GM23248 (cell line): ENCODE measurements at places on chromosomes 3 and 15.

DNA sequence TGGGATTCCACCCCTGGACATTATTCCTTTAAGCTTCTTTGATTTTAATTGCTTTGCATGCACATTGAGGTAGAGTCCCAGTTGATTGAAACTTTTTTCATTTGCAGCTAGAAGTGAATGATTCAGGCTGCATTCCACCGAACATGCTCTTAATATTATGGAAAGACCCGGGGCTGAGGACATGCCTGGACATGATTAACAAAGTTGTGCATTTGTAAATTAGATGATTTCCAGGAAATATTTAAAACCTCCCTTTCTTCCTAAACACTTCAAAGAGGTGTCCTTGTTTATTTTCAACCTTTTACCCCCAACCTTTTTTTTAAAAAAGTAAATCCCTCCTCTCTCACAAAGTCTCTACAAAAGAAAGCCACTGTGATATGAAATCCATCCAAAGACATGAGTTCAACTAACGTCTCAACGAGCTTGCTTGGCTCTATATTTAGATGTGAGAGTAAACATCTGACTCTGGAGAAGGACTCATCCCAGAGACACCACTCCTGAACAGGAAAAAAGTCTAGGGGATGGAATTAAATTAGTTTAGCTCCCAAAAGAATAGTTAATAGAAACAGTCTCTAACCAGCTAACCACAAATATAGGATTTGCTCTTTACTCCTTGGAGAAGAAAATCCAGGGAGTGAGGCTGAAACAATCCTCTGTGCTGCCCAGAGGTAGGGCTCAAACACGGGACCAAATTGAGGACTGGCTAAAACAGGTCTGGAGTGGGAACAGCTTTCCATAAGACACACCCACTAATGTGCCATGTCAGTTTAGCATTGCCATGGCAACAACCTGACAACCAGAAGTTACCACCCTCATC, 83.1 kb downstream of the XXYLT1 start:
- peak; percentile 78 for DNase-seq

DNA sequence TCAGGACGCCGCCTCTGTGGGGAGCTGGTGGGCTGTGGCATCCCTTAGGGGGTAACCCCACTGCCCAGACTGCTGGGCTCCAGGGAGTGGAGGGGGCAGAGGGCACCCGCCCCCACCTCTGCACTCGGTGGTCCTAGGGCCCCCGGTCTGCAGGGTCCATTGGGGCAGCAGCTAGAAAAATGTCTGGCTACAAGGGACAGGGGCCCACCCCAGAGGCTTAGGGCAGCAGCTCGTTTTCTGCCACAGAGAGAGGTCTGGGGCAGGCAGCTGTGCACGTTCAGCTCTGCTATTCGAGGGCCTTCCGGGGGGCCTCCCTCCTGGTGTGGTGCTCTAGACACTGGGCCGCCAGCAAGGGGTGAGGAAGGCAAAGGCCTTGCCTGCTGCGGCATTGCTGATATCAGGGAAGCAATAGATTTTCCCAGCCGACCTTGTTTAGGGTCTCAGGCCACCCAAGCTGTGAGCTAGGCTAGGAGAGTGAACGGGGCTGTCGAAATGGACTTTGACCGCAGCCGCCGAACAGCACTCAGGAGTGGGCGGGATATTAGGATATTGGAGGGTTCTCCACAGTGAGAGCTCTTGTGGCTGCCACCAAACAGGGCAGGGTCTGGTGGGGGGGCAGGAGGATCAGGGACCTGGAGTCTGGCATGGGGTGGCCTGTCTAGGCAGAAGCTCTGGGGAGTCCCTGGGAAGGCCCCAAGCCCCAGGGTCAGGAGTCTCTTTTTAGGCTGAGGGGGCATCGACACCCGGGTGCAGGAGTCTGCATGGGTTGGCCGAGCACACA, 61.4 kb upstream of the KLF13 start:
- DNase-seq, result no peak

GRCh38 chr15:62494197-62494596, 329.1 kb upstream of the C2CD4B start:
- DNase-seq, result no peak

DNA sequence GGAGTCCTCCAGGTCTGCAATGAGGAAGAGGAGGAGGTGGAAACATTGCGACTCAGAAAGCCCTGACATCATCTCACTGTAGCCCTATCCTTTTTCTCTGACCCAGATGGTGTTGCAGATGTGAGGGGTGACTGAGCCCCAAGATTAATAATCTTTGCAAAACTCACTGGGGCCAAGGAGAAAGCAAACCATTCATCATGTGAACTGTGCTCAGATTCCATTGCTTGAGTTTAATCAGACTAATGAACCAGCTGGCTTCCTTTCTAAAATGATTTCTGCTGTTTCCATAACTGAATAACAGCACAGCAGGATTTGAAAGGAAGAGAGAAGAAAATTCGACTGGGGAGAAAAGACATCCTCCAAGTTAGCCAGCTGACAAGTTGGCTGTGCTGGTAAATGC, 13.4 kb upstream of the DGKG start:
- no peak for DNase-seq

DNA sequence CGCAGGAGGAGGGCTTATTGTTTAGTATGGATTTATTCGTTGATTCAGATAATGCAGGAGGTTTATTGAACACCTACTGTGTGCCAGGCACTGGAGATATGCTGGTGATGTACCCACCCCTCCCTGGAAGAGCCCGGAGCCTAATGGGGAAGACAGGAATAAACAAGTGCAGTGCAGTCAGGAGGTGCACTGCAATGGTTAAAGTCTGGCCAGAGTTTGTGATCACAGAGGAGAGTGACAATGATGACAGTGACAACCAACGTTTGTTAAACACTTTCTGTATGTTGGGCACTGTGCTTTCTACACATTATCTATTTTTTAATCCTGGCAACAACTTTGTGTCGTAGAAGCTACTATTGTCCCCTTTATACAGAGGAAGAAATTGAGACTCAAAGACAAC, 70.4 kb downstream of the THSD4 start:
- DNase-seq, result no peak

GRCh38 chr3:76245622-76246021, 460.3 kb upstream of the ZNF717 start:
- DNase-seq, result no peak

DNA sequence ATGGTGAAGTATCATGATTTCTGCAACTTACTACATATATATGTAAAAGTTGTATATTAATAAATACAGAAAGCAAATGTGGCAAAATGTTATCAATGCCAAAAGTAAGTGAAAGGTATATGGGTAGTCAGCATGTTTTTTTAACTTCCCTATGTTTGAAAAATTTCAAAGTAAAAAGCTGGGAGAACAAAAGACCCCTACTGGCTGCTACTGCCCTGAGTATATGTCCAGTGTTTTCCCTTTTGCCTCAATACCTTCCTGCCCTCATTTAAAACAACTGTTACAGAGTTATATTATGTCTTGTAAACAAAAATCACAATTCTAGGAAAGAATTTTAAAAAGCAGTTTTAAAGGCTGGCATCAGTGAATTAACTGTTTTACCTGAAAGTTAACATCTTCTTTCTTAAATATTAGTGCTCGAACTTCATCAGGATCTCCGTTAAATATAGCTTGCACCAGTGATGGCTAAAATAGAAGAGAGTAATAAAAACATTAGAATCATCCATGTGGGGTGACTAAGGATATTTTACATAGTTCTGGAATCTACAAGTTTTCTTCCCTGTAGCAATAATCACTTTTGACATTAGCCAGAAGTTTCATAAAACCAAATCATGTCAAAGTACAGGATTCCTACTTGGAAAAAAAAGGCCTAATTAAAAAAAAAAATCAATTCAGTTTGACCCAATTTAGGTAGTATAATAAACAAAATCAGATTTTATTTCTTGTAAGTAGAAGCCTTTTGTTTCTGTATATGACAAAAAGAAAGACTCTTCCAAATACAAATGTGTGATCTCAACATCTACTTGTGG, 2.7 kb downstream of the ANKRD28 start:
- DNase-seq, result peak; percentile 64

DNA sequence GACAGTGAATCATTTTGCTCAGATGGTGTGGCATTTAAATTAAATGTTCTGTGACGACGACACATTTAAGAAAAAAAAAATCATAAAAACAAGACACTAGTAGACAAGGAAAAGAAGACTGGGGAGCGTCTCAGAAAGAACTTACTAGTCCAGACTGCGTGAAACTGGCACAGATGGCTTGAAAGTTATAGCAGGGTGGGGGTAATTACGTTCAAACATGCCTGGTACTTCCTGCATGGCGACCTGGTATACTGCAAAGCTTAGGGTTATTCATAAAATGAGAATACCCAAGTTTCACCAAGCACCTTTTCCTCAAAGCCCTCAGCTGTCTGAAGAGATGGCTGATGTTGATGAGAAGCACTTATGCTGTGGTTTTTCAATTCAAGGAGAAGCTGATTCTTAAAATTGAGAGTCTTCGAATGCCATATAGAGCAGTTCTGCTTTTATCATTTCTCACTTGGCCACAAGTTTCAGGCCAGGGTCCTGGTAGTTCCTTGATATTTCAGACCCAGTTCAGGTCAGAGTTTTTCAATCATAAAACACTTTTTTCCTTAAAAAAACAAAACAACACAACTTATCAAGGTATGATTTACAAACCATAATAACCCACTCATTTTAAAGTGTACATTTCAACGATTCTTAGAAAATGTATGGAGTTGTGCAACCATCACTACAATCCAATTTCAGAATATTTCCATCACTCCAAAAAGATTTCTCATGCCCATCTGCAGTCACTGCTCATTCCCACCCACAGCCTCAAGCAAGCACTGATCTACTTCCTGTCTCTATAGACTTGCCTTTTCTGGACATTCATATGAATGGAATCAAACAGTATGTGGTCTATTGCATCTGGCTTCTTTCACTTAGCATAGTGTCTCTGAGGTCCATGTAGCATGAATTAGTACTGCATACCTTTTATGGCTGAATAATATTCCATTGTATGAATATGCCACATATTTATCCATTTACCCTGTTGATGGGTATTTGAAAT, 24.7 kb downstream of the PCOLCE2 start:
- peak; percentile 55 for DNase-seq

- peak; percentile 1 for DNase-seq
Measured at GRCh38 chr3:104635872-104636580, 730.7 kb upstream of the ALCAM start.

- DNase-seq, result no peak
Measured at GRCh38 chr15:94272251-94272898, 41.0 kb downstream of the MCTP2 start.

- no peak for DNase-seq
Measured at GRCh38 chr3:101879102-101879501, 29.8 kb downstream of the NFKBIZ start.

- peak; percentile 26 for DNase-seq
Measured at GRCh38 chr3:129984125-129984524, 9.6 kb downstream of the TRH start.

DNA sequence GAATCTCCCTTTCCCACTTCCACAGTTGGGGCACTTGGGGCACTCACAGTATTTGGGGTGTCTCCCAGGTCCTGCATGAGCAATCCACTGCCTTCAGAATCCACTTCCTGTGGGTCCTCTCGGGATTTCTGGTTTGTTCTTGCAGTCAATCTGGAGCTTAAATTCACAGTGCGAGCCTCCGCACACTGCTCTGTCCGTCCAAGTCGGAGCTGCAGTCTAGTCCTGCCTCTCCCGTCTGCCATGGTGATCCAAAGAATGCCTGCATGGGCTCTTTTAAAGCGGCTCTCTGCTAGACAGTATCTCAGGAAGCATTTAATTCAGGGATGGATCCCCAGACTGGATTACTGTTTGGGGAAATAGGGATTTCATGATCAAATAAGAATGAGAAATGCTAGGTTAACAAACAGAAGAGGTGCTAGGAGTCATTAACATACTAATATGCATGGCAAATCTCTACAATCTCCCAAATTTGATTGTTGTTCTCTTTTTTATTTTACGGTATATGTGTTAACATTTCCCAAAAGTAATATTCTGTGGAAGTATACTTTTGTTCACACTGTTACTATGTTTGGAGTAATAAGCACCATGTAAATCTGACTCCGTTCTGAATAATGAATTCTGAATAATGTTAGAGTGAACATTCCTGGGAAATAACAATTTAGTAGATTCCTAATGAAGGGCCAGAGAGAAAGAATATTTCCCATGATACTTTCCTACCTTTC, 142.5 kb downstream of the HCN4 start:
- DNase-seq, result no peak

- no peak for DNase-seq
Measured at GRCh38 chr3:186105543-186105942, 3.3 kb downstream of the ETV5 start.

- no peak for DNase-seq
Measured at GRCh38 chr3:32996755-32997091, 45.3 kb downstream of the CCR4 start.

GRCh38 chr3:23253214-23253613, 50.1 kb downstream of the UBE2E2 start:
- no peak for DNase-seq

- DNase-seq, result no peak
Measured at GRCh38 chr15:43220991-43221403, at the start of gene EPB42. TSS of gene EPB42 (minus strand) at chr15:43221018. CDS start at chr15:43220825, 193 bp downstream.

DNA sequence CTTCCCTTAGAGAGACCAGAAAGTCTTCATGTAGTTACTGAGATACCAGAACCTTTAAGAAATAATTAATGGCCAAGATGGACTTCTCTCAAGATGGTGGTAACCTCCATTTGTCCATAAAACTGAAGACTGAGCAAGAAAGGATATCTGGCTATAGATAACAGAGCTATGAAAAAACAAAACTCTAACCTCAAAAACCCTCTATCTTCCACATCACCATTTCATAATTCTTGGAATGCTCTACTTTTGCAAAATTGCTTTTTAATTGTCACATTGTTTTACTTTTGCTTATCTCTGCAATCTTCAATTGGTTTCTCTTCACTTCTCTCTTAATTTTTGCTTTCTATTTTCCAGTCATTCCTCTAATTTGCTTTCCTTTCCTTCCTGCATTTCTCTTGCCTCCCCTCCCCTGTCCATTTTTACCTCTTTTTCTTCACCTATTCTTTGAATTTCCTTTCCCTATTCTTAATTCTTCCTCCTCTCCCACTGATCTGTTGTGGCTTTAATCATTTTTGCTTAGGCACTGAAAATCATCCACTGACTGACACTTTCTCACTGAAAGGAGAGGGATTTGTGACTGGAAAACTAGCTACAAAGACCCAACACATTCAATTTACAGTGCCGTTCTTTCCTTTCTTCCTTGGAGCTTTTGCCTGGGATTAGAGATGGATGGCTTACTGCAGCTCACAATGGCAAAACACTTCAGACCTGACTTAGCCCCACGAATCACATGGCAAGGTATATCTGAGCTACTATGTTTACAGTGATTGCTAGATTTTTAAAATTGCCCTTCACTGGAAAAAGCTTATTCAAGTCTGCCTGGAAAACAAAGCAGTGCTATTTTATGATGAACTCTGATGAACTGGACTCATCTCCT, 242.8 kb downstream of the CHST2 start:
- no peak for DNase-seq

- DNase-seq, result no peak
Measured at GRCh38 chr3:71702131-71703024, 22.8 kb downstream of the EIF4E3 start.

DNA sequence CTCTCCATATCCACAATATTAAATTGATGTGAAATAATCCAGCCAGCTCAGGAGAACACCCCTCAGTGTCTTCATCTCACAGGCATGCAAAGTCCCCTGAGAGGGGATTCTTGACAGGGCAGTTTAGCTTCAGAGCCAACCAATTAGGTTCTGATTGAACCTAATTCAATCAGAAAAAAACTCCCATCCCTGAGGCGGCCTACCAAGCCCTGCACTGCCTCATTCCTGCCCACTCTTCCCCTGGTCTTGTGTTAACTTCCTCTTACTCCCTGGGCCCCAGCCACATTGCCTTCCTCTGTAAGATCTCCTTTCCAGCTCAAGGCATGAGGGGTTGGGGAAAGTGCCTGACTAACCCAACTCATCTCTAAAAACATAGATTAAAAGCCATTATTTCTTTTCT, 46.1 kb downstream of the FRMD4B start:
- no peak for DNase-seq

GRCh38 chr15:84402856-84403608, 167.5 kb downstream of the GOLGA6L4 start:
- no peak for DNase-seq
